EH (cell line): ENCODE measurements at places on chromosomes 6 and 20.

DNA sequence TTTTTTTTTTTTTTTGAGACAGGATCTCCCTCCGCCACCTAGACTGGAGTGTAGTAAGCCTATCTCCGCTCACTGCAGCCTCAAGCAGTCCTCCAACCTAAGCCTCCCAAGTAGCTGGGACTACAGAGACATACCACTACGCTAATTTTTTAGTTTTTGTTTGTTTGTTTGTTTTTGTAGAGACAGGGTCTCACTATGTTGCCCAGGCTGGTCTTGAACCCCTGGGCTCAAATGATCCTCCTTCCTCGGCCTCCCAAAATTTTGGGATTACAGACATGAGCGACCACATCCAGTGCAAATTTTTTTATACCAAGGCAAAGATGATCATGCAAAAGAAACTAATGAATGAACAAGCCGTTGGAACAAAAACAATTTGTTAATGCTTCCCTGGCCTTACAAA lies 5.3 kb downstream of the FUCA2 start:
- DNase-seq, result no peak

DNA sequence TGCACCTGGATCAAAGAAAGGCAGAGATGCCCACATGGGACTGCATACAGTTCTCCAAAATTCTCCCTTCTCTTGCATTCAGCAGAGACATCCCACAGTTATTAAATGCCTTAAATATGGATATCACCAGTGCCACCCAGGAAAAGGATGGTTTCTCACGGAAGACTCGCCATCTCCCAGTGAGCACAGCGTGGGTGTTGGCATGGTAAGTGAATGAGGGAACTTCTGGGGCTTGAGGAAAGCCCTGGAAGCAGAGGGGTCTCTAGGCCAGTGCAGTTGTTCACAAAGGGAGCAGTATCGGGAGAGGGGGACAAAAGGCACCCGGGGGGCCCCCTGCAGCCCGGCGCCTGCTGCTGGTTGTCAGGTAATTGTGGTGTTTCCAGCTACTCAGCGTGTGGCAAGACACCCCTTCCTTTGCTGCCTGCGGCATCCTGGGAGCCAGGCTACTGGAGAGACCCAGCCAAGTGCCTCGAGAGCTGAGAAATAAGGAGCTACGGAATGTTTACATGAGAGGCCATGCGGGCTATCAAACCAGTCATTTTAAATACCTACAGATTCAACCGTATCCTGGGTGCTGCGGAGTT lies 125.4 kb downstream of the PXDC1 start:
- no peak for DNase-seq

DNA sequence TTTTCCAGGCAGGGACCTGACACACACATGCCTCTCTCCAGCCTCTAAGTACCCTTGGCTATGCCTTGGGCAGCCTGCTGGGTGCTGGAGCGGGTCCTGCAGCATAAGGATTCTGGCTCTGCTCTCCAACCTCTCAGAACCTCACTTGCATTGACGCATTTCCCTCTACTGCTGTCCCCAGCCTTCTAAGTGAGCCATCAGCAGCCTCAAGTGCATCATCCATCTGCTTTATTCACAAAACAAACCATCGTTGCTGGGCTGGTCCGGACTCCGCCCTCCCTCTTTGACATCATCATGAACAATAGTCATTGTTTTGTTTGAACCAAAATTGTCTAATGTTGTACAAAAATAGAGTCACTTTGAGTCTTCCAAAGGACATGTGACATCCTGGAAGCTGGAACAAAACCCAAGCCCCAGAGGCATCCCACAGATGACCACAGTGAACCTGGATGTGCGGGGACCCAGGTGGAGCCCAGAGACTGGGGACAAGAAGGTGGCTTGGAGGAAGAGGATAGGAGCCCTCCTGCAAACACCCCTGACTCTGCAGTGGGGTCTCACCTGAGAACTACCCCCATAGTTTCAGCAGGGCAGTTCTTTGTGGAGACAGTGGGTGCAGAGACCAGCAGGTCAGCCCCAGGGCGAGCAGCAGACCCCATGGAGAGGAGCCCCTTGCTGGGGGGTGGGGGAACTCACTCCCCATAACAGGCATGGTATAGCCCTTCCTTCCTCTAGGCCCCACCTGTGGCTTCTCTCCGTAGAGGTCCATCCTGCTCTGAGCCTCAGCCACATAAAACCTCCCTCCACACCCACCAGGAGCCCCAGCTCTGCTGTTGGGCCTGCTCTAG lies 230.1 kb downstream of the SYNDIG1 start:
- DNase-seq, result no peak

DNA sequence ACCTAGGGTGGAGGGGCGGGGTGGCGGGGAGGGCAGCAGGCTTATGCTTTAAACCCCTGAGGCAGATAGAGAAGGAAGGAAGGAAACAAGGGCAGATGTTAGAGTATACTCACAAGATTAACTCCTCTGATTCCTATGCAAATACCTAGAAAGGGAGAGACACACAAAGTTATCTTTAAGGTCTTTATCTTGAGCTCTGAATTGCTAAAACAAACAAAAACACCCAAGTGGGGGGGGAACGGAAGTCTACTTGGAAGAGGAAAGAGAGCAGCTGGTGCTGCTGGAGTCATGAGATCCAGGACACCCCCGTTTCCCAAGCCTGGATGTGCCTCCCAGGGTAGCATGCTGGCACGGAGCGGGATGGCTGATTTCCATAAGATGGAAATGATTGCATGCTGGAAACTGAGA lies 43.4 kb downstream of the PLAGL1 start:
- no peak for DNase-seq

DNA sequence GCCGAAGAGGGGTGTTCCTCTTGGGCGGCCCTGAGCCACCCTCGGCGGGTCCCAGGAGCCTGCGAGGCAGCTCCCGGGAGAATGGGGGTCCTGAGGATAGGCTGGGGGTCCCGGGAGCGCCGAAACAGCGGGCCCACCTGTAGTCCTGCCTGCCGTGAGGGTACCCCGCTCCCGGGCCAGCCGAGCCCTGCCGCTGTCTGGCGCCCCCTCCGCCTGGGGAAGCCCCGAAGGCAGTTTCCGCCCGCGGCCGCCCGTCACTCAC lies 280 bp downstream of the SPATA2 start:
- no peak for DNase-seq

DNA sequence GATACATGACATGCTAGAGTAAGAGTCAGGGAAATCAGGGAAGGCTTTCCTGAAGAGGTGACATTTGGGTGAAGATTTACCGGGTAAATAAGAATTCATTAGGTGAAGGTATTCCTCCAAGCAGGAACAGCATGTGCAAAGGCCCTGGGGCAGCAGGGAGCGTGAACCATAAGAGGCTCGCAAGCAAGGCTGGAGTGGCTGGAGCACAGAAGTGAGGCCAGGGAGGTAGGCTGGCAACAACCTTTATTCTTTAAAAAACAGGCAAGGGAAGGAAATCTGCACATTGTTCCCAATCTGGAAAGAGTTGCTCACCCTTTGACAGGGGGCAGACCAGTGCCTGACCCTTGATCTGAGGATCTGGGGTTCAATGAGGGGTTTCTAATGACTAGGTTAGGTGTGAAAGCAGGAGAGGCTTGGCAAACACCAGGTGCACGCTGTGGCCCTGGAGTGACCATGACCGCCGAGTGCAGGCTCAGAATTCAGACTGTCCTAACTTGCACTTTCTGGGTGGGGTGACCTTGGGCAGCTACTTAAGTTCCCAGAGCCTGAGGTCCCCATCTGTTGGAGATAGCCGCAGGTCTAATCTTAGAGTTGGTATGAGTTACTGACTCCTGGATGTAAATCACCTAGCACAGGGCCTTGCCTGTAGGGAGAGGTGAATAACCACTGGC lies 1.9 kb downstream of the KIAA1755 start:
- no peak for DNase-seq

GRCh38 chr6:12313992-12314589 lies 23.9 kb downstream of the EDN1 start:
- DNase-seq, result peak; percentile 91

GRCh38 chr6:167933847-167934246 lies 63.6 kb upstream of the KIF25 start:
- no peak for DNase-seq

GRCh38 chr20:60063048-60063451 lies 104.8 kb downstream of the CDH26 start:
- peak; percentile 96 for DNase-seq

DNA sequence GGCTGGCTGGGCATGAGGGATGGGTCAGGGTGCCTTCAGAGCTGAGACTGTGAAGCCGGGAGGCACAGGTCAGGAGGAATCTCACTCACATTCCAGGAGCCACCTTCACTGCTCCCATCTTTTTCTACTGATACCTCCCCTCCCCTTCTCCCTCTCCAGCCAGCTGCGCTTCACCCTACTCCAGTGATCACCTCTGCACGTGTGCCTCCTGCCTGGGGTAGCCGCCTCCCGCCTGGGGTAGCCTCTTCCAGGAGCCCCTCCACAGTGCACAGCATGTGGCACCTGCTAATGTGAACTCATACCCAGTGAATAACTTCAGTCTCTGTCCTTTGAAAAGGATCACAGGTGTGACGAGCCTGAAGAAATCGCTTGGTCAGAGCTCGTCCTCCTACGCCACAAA lies 232.6 kb downstream of the TMEM242 start:
- no peak for DNase-seq

DNA sequence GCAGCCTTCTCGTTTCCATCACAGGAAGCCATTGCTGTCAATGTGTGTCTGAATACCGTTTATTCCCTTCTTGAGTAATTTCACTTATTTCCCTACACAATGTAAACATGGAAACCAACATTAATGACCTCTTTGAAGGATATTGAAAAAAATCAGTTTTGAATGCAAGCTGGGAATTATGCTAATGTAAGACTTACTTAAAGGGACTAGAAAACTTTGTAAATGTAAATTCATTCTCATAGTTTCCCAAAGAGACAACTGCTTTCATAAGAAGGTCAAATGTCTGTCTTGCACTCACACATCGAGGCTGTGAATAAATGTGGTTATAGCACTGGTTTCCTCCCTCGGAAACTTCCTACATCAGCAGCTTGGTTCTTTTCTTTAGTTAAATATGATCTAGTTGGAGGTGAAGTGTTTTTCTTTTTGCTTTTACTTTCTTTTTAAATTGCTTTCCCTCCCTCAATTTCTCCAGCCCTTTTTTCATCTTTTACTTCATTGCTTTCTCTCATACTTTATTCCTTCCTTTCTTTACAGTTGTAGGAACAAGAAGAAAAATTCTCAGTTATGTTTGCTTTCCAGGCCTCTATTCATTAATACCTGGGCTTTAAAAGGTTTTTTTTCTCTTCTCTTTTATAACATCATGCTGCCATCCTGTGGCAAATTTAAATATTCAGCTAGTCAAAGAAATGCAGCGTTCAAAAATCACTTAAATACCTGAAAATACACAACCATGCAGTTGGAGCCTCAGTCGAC lies 108.3 kb downstream of the TNFAIP3 start:
- peak; percentile 37 for DNase-seq

- DNase-seq, result no peak
These were observed 70.5 kb upstream of the HMGN3 start for GRCh38 chr6:79305020-79305419.

- no peak for DNase-seq
These were observed 22.5 kb downstream of the PREX1 start for GRCh38 chr20:48805286-48805685.

DNA sequence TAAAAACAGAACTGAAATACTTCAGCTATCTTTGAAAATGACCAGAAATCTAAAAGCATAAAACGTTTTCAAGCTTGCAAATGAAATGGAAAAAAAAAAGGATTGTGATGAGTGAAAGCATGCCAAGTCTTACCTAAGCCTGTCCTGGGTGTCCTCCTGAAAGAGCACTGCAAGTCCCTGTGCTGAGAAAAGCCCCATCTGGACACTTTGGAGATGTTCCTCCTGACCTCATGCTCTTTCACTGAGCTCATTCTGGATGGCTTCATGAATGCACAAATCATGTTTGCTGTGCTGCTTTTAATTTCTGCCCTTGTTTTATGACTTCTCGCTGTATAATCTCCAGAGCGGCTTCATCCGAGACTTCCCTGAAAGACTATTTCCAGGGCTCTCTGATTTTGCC lies 136.0 kb downstream of the SOD2 start:
- DNase-seq, result no peak

DNA sequence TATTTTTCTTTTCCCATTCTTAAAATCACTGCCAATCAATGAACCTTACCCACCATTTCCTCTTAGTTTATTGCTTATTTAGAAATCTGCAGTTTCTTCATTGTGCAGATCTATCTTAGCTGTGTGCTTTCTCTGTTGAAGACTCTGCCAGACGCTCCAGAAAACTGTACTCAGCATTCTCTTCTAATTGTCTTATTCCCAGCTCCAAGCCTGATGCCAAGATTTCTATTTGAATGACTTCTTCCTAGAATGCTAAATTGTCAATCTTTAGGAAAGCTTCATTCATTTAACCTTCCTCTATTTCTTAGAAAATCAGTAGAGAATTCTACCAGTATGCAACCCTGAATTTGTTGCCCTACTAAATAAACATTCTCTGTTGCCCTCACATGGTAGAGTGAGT lies 308.9 kb downstream of the KHDRBS2 start:
- DNase-seq, result no peak

GRCh38 chr6:25576919-25577318 lies 75.1 kb upstream of the SCGN start:
- no peak for DNase-seq

DNA sequence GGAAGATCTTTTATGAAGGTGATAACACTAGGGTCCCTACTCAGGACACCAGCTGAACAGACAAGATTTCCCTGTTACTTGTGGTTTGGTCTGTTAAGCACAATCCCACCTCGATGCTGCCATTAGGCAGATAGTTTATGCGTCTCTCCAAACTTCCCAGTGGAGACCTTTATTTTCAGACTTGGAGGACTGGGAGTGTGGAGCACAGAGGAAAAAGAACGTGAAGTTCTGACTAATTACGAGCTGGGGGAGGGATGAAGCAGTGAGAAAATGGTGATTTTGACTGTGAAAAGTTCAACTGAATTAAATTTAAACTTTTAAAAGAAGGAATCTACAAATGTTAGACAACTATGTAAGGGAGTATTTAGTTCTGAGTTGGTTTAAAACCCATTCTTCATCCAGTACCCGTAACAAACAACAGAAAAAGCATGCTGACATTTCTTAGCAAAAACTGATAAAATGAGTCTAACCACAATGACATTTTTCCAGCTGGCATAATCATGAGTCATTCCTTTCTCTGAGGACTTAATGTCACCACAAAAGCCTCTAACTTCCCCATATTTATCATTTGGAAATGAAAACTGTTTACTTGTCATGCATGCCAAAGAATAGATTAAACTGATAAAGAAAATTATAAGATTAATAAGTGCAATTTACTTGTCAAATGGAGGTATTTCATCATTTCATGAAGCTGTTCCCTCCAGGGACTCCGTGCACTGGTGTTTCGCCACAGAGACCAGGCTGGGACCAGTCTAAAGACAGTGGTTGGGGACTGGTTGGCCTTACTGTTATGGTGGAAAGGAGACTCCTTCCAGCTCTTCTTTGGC lies 113.3 kb upstream of the SSTR4 start:
- peak; percentile 80 for DNase-seq

- DNase-seq, result no peak
These were observed 10.9 kb upstream of the MBOAT1 start for GRCh38 chr6:20223141-20223540.
